ENCODE measurements at places on chromosomes 16 and 17.

DNA sequence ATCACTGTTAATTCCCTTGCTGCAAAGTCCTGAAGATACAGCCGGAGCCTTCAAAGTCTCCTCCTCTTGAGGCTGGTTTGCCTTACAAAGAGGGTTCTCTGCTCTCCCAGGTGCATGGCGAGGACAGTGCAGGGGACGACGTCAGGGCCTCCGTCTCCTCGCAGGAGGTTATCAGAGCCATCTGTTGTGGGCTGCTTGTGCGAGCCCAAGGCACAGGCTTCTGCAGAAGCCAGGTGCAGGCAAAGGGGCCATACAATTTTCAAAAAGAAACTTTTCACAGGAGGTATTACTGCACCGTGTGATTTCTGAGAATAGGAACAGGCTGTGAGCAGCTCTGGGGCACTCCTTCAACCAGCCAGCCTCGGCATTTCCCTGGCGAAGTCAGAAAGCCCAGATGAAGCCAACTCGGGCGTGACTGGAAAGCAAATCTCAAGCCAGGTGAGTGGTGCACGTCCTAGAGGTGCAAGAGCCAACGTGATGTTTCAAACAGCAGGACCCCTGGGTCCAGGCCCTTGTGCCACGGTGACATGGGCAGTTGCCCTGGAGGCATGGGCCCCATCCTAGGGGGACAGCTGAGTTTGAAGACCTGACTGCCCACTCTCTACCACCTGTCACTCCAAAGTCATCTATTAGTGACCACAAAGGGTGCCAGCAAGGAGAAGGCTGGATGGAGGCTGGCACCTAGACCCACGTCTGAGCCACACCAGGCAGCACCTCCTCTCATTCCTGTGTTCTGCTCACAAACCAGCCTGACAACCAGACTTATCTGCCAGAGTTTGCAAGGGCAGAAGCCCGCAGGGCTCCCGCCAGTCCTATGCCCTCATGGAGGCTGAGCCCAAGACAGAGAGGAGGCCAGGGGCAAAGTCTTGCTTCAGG is 68.6 kb downstream of the SMPD3 start:
- no peak for DNase-seq

- peak; percentile 36 for DNase-seq
Measured at GRCh38 chr17:82031885-82032627, 578 bp downstream of the RAC3 start.

GRCh38 chr16:49434733-49435132 is 61.1 kb downstream of the C16orf78 start:
- no peak for DNase-seq

GRCh38 chr16:914440-914839 is 56.3 kb downstream of the LMF1 start:
- DNase-seq: no peak

DNA sequence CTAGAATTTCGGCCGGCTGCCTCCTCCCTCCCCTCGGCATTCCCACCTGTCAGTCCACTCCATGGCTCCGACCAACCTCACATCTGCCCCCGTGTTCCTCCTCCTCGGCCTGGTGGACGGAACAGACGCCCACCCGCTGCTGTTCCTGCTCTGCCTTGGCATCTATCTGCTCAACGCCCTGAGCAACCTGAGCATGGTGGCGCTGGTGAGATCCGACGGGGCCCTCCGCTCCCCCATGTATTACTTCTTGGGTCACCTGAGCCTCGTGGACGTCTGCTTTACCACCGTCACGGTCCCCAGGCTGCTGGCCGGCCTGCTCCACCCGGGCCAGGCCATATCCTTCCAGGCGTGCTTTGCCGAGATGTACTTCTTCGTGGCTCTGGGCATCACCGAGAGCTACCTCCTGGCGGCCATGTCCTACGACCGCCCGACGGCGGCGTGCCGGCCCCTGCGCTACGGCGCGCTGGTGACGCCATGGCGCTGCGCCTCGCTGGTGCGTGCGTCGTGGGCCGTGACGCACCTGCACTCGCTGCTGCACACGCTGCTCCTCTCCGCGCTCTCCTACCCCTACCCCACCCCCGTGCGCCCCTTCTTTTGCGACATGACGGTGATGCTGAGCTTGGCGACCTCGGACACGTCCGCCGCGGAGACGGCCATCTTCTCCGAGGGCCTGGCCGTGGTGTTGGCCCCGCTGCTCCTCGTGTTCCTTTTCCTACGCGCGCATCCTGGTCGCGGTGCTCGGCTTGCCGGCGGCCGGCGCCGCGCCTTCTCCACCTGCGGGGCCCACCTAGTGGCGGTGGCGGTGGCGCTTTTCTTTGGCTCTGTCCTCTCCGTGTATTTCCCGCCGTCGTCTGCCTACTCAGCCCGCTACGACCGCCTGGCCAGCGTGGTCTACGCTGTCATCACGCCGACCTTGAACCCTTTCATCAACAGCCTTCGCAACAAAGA is at the start of gene OR3A2:
OR3A2 (minus strand) TSS at position 440 of the 948 bp plus-strand sequence.
- DNase-seq: peak; percentile 26

- DNase-seq: no peak
Measured at GRCh38 chr17:57016764-57017116, 38.8 kb downstream of the SCPEP1 start.

- no peak for DNase-seq
Measured at GRCh38 chr17:65936013-65936412, 255.9 kb downstream of the CEP112 start.

DNA sequence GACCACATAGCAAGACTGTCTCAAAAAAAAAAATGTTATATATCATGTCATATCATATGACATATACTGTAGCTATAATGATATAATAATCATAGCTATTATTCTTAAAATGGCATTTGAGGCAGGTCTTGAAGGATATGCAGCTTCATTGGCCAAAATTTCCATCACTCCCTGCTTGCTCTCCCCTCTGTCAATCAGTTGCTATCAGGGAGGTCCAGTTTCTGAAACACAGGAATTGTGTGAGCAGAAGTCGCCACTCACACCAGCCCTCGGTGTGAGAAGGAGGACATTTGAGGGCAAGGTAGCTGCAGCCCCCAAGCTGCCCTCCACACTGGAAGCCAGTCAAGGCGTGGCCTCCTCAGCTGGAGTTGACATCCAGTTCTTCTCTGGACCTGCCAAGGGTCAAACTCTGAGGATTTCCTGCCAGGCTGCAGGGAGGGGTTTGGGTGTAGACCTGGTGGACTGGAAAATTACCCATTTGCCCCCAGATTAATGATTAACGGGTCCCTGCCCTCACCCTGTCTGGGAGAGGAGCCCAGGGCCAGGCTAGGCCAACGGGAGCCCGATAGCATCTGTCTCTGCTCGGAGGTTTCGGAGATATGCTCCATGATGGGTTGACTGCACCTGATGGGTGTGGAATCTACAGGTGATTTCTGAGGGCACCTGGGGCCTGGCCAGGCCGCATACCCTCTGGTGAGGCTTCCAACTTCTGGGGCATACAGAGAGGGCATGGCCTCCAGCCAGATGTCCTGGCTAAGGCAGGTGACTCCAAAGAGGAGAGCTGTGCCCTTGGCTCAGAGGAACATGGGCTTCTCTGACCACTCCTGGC is 18.8 kb downstream of the WNT9B start:
- no peak for DNase-seq

DNA sequence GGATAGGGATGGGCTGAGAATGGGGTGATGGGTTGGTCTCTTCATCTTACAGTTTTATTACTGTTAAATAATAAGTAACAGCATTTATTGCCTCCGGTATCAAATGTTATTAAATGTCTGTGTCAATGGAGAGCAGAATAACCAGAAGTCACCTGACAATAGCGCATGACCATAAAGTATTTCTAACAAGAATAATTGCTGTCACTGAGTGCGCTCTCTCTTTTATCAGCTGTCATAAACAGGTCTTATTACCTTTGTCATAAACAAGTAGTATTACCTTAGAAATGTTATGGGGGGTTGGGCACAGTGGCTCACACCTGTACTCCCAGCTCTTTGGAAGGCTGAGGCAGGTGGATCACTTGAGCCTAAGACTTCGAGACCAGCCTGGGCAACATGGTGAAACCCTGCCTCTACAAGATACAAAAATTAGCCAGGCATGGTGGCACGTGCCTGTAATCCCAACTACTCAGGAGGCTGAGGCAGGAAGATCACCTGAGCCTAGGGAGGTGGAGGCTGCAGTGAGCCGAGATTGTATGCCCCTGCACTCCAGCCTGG is 120.6 kb downstream of the MAP2K6 start:
- no peak for DNase-seq

- DNase-seq: no peak
Measured at GRCh38 chr17:69452664-69453260, 38.3 kb downstream of the MAP2K6 start.

DNA sequence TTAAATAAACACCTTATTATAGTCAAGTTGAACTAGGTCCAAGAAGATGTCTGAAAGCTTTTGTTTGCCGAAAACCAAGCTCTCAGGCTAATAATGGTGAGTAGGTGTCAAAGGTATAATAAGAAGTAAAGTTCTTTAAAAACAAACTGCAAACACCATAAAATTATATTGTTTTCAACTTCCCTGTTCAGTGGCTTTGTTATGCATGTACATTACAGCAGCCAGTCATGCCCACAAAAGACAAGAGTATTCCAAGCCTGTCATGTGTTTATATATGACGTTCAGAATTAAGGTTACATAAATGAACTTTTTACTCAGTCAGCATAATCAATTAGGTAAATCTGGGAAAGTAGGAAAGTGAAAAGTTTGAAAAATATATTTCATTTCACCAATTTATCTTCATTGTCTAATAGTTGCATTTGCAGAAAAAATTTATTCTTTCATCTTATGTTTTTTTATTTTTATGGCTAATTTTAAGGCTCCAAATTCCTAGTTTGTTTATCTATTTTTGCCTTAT is 928.7 kb upstream of the SOX9 start:
- DNase-seq: no peak

DNA sequence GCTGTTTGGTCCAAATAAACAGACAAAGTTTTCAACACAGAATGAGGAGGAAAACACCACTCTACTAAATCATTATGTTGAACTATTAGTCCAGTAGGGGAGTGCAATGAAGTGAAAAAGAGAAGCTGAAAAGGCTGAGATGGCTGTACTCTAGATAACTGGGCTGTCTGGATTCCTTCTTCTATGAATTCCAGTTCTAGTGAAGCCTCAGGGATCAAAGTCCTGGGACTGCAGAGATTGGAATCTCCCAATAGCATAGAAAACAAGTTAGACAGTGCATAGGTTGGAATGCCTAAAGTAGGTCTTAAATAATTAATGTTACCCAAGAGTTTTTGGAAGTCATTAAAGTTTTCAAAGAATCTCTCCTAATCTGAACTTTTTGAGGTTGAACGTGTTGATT is 59.9 kb downstream of the LGALS9 start:
- no peak for DNase-seq

DNA sequence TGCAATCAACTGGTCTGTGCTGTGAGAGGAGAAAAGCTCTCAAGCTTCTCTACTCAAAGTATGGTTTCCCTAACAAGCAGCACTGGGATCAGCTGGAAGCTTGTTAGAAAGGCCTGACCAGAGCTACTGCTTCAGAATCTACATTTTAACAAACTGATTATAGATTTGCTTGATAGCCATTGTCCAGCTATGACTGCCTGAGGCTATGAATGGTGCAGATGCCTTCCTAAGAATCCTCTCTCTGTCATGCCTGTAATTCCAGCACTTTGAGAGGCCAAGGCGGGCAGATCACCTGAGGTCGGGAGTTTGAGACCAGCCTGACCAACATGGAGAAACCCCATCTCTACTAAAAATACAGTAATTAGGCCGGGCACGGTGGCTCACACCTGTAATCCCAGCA is 28.6 kb downstream of the PKD1L3 start:
- no peak for DNase-seq

DNA sequence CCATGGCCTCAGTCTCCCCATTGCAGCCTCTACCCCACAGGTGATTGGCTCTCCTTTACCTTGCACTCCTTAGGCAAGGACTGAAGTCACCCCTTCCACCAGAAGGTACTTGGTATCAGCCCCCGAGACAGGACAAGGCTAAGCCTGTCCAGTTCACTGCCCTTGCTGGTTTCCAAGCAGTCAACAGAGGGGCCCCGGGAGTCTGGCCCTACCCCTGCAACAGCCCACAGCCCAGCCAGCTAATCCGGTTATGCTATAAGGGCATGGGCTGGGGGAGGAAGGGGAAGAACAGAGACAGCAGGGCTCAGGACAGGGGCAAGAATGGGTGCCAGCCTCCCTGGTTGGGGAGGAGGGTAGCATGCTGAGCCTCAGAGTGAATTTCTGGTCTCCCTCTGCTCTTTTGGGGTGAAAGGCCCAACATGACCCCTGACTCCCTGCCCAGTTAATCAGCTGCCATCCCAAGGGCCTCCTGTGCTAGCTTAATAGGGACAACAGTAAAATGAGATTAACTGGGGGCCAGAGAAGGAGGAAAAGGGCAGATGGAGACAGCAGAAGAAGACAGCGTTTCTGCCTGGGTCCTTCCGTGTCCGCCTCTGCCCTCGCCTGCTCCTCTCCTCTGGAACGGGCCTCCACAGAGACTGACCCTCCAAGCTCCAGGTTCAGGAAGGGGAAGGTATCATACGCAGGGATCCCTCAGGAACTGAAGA is 10.7 kb downstream of the DLG4 start:
- DNase-seq: no peak

- no peak for DNase-seq
Measured at GRCh38 chr17:11871773-11872172, 125.5 kb downstream of the ZNF18 start.

DNA sequence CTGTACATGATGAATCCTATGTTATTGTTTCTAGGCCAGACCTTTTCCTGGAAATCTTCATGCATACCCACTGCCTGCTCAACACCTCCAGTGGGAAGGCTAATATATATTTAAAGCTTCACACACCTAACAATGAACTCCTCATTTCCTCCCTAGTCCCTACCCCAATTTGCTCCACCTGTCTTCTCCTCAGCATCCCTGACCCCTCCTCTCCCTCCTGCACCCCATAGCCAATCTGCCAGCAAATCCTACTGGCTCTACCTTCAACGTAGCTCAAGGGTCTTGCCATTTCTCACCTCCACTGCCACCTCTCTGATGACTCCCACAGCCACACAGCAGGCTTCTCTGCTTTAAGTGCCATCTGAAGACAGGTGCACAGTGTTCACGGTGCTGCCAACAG is 215.6 kb upstream of the WSB1 start:
- DNase-seq: no peak

- DNase-seq: no peak
Measured at GRCh38 chr17:64406321-64407200, 15.9 kb upstream of the PECAM1 start.

GRCh38 chr17:78613416-78613815 is 36.2 kb upstream of the DNAH17 start:
- DNase-seq: no peak

GRCh38 chr17:78166416-78166815 is 2.0 kb upstream of the SYNGR2 start:
- no peak for DNase-seq

- DNase-seq: no peak
Measured at GRCh38 chr17:81852237-81852636, 8.1 kb downstream of the P4HB start.

GRCh38 chr16:4859900-4860255 is 12.6 kb downstream of the UBN1 start:
- DNase-seq: no peak

GRCh38 chr16:21647562-21648164 is 4.7 kb downstream of the IGSF6 start:
- no peak for DNase-seq

- peak; percentile 78 for DNase-seq
Measured at GRCh38 chr16:89723279-89724250, 2.2 kb downstream of the ZNF276 start.
